Frontal cortex (tissue), 4 donors: ENCODE measurements at places on chromosomes 5 and 9. TPM values are rescaled to one million over a fixed set of nuclear protein-coding genes. Genes with fewer than 3 reads are reported as not detected.
A peak's percentile ranks its signal among the peaks of the same experiment; 100 is the strongest.

Gene FBP2
- total RNA-seq: not detected

Gene SPINK14
- total RNA-seq: not detected

Gene DCTN4
- 88.9 TPM for total RNA-seq

Gene FOXD4
- 1.2 TPM for total RNA-seq

Gene CER1
- not detected for total RNA-seq

Gene GAS1
- 18.3 TPM for total RNA-seq

Gene ARL15
- total RNA-seq: 123 TPM

Gene AFAP1L1
- total RNA-seq: 4.9 TPM

Gene FAM153A
- total RNA-seq: 2.4 TPM

Gene LYRM7
- total RNA-seq: 30.2 TPM

Gene SEMA6A
- total RNA-seq: 15.5 TPM

- no peak for DNase-seq
These were observed 661 bp downstream of the PDCL start for GRCh38 chr9:122827761-122828093.

- peak; percentile 82 for DNase-seq
These were observed 87.8 kb downstream of the RXRA start for GRCh38 chr9:134413890-134414623.

DNA sequence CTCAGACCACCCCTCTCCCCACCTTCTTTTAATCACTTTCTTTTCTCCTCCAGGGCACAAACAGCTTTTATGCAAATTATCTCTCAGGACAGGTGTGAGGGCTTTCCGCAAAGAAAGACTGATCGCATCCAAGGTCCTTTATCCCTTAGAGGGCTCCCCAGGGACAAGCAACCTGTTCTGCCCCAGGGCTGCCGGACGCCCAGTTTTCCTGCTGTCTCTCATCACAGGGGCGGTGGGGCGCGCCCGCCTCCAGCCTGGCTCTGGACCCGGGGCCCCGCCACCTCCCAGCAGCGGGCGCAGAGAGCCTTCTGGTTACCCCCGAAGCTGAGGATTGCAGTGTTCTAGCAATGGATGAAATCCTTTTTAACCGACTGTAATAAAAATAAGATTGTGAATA lies 266.1 kb downstream of the CWC27 start:
- no peak for DNase-seq

- DNase-seq: no peak
These were observed 27.9 kb upstream of the ALDH1A1 start for GRCh38 chr9:72980600-72981265.

- DNase-seq: no peak
These were observed 21.1 kb downstream of the HMGXB3 start for GRCh38 chr5:150021491-150022157.

DNA sequence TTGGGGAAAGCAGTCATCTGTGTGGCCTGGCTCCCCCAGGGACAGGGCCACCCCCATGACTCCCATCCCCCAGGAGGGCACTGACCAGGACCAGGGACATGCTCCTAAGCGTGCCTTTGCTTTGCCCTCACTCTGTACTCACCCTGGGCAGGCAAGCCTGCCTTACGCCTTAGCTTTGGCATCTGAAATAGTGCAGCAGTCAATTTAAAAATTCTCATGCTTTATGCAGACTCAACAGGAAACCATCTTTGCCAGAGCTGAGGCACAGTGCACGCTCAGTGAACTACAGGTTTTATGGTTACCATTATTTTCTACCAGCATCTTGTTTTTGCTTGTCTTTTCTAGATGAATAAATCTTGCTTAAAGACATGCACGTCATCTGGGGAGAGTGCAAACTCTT lies 323.5 kb downstream of the IRX2 start:
- DNase-seq: no peak

GRCh38 chr5:103208460-103208859 lies 50.1 kb upstream of the MACIR start:
- DNase-seq: no peak

- no peak for DNase-seq
These were observed 13.8 kb downstream of the CLPTM1L start for GRCh38 chr5:1330847-1331831.

- DNase-seq: no peak
These were observed 44.6 kb upstream of the SHOC1 start for GRCh38 chr9:111839387-111839786.

DNA sequence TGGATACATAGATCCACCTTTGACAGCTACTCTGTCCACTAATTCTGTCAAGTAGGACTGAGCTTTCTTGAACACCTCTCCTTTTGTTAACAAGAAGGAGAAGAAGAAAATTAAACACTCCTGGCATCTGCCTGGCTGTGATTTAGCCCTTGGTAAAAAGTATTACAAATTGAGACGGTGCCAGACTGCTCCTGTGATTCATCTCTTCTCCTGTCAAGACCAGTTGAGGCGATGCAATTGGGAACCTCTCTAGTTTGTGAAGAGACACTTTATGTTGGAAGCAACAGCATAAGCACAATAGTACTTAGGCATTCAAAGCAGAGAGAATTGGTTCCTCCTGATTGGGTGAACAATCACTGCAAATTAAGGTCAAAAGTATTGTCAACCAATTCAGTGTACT lies 72.7 kb downstream of the GHR start:
- DNase-seq: no peak

- no peak for DNase-seq
These were observed 52.3 kb downstream of the VAV2 start for GRCh38 chr9:133939845-133940244.

DNA sequence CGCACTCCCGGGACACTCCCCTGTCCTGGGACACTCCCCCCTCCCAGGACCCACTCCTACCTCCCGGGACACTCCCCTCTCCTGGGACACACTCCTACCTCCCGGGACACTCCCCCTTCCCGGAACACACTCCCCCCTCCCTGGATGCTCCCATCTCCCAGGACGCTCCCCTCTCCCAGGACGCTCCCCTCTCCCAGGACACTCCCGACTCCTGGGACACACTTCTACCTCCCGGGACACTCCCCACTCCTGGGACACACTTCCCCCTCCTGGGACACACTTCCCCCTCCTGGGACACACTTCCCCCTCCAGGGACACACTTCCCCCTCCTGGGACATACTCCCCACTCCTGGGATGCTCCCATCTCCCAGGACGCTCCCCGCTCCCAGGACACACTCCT lies 95.6 kb downstream of the RXRA start:
- DNase-seq: no peak

GRCh38 chr9:99678566-99678965 lies 143.1 kb upstream of the NR4A3 start:
- DNase-seq: no peak

GRCh38 chr5:169789417-169789940 lies 152.4 kb downstream of the DOCK2 start:
- DNase-seq: no peak

DNA sequence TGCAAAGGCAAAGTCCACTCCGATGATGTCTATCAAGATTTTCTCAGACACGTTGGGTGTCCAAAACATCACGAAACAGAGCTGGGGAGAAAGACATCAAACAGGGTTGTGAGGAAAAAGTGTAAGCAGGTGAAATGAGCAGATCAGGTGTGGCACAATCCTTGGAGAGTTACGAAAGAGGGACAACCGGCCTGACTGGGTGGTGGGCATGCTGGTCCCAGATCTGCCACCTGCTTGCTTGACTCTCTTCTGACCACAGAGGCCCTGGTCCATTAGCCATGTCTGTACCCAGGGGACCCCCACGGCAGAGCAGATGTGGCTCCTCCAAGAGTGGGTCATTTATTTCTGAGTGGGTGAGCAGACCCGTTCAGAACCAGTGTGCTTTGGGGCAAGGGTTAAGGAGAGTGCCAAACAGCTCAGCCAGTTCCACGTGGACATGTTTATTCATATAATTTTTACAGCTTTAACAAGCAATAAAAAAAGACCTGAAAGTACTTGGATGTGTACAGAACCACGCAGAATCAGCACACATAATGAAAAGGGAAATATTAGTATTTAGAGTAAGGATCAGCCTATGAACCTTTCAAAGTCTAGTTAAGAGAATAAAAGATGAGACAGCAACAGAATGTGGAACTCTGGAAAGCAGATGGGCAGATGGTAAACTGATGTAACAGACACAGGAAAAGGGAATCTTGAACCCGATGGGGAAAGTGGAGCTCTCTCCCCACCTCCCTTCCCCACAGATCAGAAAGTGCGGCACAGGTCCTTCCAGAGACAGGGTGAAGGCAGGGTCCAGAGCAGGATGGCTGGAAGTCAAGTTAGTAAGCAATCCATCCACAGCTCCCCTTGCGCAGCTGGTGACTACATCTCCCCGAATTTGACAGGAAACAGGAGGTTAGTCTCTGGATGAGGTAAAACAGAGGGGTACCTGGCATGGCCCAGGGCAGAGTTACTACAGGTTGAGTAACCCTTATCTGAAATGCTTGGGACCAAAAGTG lies 52.5 kb downstream of the OTULIN start:
- no peak for DNase-seq

- DNase-seq: no peak
These were observed 194.8 kb downstream of the SPOCK1 start for GRCh38 chr5:137304226-137304874.

- DNase-seq: no peak
These were observed 35.7 kb downstream of the RXRA start for GRCh38 chr9:134361843-134362414.

GRCh38 chr9:132381966-132382541 lies 24.6 kb downstream of the TTF1 start:
- DNase-seq: no peak

DNA sequence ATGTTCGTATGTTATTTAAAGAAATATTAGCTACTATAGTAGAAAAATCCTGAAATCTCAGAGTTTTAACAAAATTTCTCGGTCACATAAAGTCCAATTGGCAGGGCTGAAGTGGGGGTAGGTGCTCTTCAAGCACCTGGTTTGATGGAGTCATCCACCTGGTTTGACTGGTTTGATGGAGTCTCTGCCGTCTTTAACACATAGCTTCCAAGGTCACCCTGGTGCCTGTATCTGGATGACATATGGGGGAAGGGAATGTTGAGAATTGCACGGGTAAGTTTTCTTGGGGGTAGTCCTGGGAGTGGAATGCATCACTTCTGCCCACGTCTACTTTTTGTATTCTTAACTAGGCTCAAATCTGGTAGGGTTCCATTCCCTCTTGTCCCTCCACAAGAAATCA lies 351.2 kb downstream of the SH3GL2 start:
- DNase-seq: no peak

GRCh38 chr5:33260098-33260497 lies 180.7 kb upstream of the TARS1 start:
- no peak for DNase-seq

GRCh38 chr5:36657563-36657995 lies 51.2 kb downstream of the SLC1A3 start:
- peak; percentile 14 for DNase-seq

- no peak for DNase-seq
These were observed 480.0 kb downstream of the CCDC171 start for GRCh38 chr9:16032799-16033198.

DNA sequence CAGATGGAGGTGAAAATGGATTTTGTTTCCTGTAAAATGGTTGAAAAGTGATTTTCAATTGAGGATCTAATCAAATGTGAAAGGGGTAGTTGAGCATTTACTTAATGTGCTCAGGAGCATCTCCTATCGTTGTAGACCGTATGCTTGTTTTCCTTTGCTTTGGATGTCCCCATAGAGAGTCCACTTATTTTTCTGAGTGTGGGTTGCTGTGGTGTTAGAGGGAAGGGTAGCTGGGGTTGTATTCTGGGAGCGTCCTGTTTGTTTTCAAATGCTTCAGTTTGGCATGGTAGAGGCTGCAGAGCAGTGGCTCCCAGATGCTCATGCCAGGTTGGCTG lies 154.1 kb downstream of the MAT2B start:
- no peak for DNase-seq

DNA sequence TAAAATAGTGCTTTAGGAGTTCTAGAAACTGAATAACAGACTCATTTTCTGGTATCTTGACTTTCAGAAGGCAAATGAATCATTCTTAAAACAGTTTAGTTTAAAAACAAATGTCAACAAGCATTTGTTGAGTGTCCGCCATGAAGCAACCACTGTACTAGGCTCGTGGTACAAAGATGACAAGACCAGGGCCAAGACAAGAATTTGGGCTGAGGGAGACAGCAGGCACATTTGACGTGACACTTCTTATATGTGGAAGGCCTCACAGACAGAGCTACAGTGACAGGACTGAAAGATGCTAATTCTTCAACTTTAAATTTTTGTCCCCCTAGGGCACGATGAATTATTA lies 14.4 kb upstream of the ZNF131 start:
- no peak for DNase-seq

GRCh38 chr9:89610391-89610925 lies 5.6 kb downstream of the GADD45G start:
- DNase-seq: no peak

- DNase-seq: no peak
These were observed 6.2 kb downstream of the UGT3A2 start for GRCh38 chr5:36060420-36060887.

GRCh38 chr5:135986401-135986800 lies 31.6 kb upstream of the LECT2 start:
- no peak for DNase-seq

- no peak for DNase-seq
These were observed 139.7 kb upstream of the VCAN start for GRCh38 chr5:83331842-83332241.

- no peak for DNase-seq
These were observed 958 bp downstream of the CD180 start for GRCh38 chr5:67195406-67196275.

DNA sequence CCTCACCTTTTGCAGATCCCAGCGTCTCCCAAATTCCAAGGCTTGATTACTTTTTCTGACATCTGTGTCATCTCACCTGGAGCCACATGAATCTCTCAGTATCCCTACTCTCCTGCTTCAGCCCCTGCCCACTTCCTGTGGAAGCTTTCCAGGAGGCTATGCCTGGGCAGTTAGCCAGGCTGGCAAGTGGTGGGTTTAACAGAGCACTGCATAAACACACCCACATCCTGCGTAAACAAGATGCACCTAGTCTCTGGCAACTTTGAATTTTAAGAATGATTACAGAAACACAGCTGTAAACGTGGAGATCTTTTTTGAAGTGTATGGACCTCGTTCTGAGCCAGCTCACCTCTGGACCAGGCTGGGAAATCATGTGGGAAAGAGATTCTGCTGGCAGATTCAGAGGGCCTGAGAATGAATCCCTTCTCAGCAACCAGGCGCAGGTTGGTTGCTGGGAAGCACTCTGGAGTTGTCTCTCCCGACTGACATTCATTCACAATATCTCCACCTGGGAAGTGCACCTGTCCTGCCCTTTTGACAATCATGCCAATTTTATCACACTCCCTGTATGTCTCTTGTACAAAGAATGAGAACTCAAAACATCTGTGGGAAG lies 55.7 kb upstream of the FANCC start:
- no peak for DNase-seq

GRCh38 chr5:125367702-125368101 lies 621.3 kb upstream of the ZNF608 start:
- DNase-seq: no peak

GRCh38 chr5:17436761-17437221 lies 61.2 kb upstream of the TAF11L2 start:
- DNase-seq: no peak

- peak; percentile 93 for DNase-seq
These were observed at the start of gene PKN3 for GRCh38 chr9:128702445-128702948. PKN3 (plus strand) TSS chr9:128702503; CDS start chr9:128702916, 413 bp downstream.
